Stimulated activated CD4-positive, alpha-beta T cell treated with anti-CD3 and anti-CD28 coated beads, Interleukin-1b, Interleukin-23, amount 100 ng/mL, for 1 hour (primary cell): ENCODE measurements at places on chromosomes 1 and 21.

- no peak for DNase-seq
Measured at GRCh38 chr1:93087532-93087931, 8.4 kb downstream of the MTF2 start.

DNA sequence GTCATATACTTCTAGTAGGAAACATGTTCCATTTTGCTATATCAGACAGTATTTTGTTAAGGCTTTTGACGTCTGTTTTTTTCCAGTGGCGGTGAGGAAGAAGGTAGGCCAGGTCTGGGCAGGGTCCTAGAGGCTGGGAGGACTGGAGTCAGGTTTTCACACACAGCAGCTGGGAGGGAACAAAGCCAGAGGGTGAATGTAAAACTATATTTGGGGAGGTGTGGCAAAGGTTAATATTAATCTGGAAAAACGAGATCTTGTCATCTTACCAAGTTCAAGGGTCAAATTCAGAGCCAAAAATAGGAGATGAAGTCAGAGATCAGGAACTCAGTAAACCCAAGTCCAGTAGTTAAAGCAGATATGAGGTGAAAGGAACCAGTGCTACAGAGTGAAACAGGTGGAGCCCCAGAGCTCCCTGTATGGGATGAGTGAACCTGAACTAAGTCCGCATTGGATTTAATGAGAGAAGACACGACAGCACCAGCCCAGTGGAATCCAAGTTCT lies 10.7 kb upstream of the OTUD7B start:
- no peak for DNase-seq

- no peak for DNase-seq
Measured at GRCh38 chr1:41394959-41395956, 34.0 kb downstream of the FOXO6 start.

- DNase-seq = no peak
Measured at GRCh38 chr21:35850542-35851103, 209.7 kb downstream of the SETD4 start.

DNA sequence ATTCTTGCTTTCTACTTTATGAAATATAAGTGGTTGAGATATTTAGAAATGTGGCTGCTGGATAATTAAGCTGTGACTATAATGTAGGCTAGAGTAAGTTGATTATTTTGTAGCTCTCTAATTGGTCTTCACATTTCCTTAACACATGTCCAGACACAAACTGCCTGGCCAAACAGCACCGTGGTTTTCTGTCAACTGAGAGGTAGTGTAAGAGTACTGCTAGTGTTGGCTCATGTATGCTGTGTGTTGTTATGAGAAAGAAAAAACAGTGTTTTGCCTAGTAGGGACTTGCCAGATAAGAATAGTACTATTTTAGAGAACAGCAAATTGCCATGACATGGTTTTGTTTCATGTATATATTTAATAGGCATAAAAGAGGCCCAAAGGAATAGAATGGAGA lies 37.1 kb downstream of the TMED5 start:
- no peak for DNase-seq

GRCh38 chr1:188424176-188424575 lies 1595.4 kb downstream of the PLA2G4A start:
- DNase-seq = no peak

GRCh38 chr1:169100208-169100607 lies 6.3 kb upstream of the ATP1B1 start:
- DNase-seq = no peak

DNA sequence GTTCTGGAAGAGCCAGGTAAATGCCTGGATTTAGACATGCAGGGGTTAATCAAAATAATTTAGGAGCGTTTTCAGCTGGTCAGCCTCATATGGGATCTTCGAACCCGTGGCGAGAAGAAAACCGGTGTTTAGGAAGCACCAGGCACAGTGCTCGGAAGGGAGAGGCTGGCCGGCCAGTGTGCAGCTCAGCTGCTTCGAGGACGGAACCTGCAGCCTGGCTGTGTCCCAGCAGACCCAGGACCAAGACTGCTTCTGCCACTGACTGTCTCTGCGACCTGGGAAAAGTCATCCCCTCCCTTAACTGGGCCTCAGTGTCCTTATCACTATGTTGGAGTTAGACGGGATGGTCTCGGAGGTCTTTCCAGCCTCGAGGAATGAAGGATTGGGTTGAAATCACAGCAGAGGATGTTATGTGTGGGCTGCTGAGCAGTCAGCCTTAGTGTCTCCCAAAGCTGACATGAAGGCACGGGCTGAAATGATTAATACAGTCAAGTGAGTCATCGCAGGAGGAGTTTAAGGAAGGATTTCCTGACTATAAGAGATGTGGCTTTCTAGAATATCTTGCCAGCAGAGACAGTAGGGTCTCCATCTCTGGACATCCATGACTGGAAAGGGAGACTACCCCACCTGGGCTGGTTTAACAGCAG lies 20.8 kb downstream of the PPFIA4 start:
- DNase-seq = no peak

GRCh38 chr1:59878370-59878769 lies 48.2 kb downstream of the CYP2J2 start:
- no peak for DNase-seq

GRCh38 chr1:52296345-52296744 lies 69.7 kb downstream of the CC2D1B start:
- no peak for DNase-seq

- no peak for DNase-seq
Measured at GRCh38 chr1:221469476-221469875, 272.4 kb downstream of the DUSP10 start.

DNA sequence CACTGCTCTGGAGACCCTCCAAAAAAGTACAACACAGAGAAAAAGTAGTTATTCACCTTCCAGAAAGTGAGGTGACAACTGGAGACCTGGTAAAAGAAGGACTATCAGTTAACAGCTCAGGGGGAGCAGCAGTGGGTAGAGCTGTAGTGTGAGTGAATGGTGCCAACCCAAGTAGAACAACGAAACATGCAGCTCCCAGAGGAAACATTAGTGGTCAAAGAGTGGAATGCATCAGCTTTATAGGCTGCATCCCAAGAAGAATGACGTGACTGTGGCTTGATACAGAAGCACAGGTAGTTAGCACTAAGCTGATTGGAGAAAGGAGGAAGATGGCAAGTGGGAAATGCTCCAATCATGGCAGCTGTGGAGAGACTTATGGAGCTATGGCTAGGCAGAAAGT lies 275.7 kb upstream of the CAMK1G start:
- DNase-seq = no peak

- no peak for DNase-seq
Measured at GRCh38 chr1:113118266-113118665, 45.3 kb downstream of the LRIG2 start.

DNA sequence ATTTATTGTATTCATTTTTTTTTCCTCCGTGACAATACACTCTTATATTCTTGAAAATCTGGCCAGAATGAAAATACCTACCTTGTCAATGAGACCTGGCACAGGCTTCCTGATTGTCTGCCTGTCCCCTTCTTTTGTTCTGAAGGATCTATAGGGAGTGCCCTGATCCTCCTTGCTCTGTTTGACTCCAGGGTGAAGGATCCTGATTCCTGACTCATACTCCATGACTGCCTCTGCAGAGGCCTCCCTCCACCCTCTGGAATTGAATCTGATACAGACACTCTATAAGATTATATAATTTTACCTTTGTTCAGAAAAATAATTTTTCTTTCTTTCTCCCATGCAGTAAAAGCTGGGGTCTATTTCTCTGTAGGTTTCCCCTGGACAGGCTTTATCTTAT lies 116.2 kb downstream of the HMCN1 start:
- DNase-seq = no peak

GRCh38 chr21:43771199-43771675 lies 4.9 kb downstream of the CSTB start:
- DNase-seq = no peak

- DNase-seq = peak; percentile 43
Measured at GRCh38 chr1:206590025-206590758, 22.1 kb downstream of the EIF2D start.

GRCh38 chr1:172818841-172819527 lies 160.1 kb downstream of the FASLG start:
- DNase-seq = peak; percentile 10

DNA sequence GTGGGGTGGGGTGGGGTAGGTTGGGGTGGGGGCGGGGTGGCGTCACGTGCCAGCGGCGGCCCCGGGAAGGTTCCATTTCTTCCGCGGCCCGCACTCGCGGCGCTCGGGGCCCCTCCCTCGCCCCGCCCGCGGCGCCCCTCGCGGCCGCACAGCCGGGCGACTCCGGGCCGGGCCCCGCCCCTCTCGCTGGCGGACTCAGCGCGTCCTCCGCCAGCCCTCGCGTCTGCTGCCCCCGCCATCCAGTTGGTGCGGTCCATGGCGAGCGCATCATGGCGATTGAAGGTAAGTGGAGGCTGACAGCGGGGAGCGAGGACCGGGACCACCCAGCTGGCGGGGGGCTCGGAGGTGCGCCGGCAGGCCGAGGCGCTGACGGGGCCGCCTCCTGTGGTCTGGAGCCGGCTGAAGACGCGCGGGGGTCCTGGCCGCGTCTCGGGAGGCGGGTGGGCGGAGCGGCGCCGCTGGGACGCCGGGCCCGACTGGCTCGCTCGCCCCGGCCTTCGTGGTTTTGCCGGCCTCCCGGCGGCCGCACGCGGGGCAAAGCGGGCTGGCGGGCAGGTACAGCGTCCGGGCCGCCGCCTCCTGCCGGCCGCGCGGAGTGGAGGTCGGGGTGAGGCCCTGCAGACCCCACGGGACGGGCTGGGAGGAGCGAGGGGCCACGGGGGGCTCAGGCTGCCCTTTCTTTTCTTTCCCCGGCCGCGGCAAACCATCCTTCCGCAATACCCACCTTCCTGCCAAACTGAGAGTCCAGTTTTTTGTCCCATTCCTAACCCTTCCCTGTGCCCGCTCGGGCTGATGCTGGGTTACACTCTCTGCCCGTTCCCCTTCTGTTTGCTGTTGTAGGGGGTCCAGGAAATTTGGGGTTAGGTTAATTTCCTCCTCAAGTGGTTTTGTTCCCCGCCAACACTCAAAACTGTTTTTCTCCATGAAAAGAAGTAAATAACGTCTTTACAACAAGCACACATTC lies at the start of gene SYT14:
Gene SYT14, plus strand, starts transcription at position 222 of the 964 bp plus-strand sequence. Its CDS starts 48 bp downstream, at position 270.
- no peak for DNase-seq

DNA sequence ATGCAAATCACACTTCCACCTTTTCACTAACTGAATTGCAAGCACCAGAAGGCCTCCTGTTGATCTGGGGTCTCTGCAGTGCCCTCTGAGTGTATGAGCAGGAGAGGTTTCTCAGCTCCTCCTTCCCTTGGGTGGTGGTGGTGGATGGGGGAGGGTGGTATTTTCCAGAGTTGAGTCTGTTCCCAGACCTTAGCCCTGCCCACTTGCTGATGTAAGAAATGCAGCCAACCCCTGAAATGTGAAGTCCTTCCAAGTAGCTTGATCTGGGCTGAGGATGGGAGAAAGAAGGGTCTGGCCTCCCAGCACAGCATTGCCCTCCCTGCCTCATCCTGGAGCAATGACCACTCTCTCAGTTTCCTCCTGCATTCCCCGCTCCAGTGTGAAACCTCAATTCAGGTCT lies 6.3 kb upstream of the FOXD2 start:
- DNase-seq = no peak

DNA sequence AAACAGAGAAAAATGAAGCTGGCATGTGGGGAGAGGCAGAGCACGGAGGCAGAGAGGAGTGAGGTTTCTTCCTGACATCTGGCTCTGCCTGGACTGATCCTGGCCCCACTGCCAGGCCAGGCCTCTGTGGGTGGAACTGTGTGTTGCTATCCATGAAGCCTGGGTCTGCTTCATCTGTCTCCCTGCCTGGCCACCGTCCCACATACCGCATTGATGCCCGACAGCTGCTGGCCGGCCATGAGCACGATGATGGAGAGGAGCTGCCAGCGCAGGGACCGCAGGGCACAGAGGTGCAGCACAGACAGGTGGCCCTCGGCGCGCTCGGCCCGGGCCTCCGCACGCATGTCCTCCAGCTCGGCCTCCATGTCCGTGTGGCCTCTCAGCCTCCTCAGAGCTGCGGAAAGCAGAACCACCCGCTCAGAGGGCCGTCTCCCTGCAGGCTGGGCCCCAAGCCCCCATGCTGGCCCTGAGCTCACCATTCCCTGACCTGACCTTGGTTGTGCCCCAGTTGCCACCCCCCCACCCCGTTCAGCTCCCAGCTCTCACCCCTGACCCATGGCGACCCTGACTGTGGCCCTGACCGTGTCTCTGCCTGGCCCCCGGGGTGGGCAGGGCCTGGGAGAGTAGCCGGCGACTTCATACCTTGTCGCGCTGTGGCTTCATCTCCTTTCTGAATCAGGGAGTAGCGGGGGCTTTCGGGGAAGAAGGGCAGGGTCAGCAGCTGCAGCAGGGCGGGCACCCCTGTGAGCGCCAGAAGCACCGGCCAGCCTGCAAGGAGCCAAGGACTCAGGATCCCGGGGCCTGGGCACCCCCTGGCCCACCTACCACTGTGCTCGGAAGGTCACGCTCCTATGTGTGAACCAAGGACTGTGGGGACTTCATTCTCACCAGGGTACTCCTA lies 11.5 kb downstream of the SLC2A7 start:
- DNase-seq = no peak

GRCh38 chr1:215517441-215517891 lies 49.6 kb upstream of the KCTD3 start:
- DNase-seq = no peak

DNA sequence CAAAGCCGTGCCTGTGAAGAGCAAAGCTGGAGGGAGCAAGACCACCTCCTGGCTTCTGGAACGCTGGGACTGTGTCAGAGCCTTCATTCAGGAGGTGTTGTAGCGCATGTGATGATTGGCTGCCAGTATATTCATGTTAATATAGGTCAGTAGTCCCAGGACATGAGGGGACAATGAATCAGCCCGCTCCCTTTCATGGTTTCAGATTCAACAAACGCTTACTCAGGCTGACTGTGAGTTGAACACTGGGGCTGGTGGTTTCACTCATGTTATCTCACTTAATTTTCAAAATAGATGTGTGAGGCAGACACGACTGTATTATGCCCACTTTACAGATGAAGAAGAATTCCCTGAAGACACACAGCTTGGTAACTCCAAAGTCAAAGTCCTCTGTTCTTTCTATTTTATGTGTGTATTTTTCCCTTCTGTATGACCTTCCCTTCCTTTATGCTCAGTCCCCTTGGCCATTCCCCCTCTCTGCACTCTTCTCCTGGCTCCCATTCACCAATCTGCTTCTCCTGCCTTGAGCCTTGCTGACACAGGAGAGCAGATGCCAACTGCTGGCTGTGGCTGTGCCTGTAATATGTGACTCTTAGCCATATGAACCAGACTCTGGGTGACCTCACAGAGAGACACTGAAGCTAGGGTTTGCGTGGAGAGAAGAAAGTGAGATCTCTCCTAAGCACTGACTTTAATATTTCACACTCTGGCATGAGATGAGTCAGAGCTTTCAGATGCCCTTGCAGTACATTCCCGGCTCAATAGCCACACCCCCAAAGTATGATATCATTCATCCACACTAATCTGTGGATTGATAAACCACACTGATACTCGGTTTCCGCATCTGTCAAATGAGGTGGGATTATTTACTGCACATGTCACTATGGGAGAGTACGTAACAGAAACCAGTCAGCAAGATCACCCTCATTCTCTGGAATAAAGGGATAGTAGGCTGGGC lies 31.4 kb upstream of the KIRREL1 start:
- no peak for DNase-seq
